ENCODE measurements at places on chromosomes 5 and 9.

DNA sequence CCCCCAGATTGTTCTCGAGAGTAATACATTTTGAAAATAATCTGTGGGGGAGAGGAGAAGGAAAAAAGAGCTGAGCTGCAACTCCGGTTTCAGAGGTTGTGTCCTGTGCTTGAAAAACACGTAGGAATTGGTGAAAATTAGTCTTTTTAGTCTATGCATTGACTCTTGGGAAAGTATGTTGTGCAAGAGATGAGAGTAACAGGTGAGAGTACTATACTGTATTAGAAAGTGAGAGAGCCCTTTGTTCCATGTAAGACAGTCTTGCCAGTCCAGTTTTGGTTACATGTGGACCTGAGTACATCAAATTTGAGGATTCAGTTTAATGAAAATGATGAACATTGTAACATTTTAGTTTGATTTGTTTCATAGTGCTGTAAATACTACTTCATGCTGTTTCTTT lies 27.8 kb downstream of the ERBIN start:
- no peak for DNase-seq

GRCh38 chr9:136835932-136836904 lies 6.1 kb upstream of the AJM1 start:
- DNase-seq = no peak

DNA sequence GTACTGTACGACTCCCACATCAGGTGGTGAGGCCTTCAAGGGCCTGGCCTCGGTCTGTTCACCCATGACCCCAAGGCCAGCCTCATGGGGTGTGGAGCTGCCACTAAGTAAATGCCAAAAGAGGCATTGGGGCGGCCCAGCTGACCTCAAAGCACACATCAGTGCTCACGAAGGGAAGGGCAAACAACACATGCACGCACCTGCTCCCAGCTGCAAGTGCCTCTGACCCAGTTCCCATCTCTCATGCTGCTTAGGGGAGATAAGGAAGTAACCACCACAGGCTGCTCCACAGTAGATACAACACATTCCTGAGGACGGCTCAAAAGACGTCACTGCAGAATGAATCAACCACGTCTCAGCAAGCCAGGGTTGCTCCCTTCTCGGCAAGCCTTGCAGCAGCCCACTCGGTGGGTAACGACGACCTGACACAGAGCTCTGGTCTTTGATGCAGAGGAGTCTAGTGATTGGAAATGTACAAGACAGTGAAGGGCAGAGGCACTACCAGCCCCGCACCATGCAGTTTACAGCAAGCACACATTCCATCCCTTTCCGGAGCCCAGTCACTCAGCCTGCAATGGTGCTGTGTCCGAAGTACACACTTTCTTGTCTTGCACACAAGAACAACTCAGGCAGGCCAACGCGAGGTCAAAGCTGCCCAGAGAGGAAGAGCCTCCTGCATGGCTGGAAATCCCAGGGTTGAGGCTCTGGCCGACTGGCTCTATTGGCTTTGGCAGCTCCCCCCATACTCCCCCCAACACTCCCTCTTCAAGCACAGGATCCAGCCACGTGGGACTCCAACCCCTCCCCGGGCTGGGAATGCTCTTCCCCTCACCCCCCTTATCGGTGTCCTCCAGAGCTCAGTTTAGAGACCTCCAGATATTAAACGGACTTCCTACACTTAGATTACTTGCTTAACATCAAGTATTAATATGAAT lies 31.8 kb downstream of the FABP6 start:
- no peak for DNase-seq

- DNase-seq = no peak
Observed at GRCh38 chr5:125595095-125595494, 828.1 kb upstream of the GRAMD2B start.

DNA sequence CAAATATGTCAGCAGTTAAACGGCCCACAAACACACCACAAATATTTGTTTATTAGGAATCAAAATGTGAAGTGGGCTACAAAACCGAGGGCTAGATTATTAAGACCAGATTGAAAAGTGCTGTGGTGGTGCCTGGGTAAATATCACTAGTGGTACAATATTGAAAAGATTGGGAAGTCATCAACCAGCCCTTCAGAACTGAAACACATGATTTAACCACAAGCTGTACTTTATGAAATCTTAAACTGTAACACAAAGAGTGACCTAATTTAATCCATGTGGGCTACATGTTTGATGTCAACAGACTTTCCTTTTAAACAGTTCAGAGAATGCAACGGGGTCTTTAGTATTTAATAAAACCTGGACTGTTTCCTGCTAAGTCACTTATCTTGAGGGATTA lies 182.3 kb downstream of the SPATA31D1 start:
- no peak for DNase-seq

- no peak for DNase-seq
Observed at GRCh38 chr5:127909066-127909465, 174.5 kb upstream of the SLC12A2 start.

GRCh38 chr5:98402130-98402529 lies 371.3 kb upstream of the RGMB start:
- no peak for DNase-seq

DNA sequence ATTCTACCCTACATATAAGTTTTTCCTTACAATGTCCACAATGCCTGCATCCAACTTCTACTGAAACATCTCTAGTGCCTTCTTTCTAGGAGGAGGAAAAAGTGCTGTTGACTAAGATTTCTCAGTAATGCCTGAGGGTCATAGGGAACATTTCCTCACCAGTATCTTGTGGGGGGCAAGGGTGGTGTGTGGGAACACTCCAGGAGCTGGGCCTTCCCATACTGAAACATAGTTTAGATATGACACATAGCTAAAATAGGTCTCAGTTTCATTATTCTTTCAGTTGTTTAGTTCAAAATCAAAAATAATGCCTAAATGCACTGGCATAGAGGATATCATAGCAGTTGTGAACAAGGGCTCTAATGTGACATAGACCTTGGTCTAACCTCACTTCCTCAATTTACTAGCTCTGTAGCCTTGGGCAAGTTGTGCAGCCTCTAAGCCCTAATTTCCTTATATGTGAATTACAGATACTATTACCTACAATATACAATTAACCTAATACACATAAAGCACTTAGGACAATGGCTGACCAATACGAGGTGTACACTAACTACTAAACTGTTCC lies 66.1 kb downstream of the HAPLN1 start:
- no peak for DNase-seq

GRCh38 chr9:121071370-121071755 lies 3.4 kb upstream of the CNTRL start:
- no peak for DNase-seq

DNA sequence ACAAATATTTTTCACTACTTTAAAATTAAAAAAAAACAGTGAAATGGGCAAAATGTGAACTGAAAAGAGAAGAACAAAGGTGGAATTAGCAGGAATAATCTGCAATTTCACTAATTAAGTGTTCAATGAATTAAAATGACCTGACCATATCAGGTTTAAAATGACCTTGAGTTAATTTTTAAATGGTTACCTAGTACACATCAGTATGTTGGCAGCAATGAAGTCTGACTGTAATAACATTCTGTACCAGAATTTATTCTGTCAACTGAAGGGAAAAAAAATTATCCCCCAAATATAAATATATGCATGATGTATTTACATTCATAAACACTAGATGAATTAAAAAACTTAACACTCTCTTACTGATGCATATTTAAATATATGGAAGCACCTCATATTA lies 165.6 kb downstream of the RFX3 start:
- DNase-seq = no peak

DNA sequence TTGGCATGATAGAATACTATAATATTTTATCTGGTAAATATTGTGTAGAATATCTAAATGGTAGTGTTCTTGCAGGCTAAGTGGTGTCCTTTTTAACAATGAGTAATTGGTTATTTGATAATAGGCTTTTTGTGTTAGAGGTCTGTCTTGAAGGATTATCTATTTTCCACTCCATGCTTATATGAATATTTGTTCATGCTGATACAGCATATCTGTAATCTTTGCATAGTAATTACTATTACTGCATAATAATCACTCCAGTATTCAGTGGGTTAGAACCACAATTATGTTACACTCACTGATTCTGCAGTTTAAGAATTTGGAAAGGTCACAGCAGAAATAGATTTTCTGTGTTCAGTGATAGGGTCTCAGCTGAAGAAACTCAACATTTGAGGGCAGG lies 1229.9 kb downstream of the MAT2B start:
- no peak for DNase-seq

- DNase-seq = no peak
Observed at GRCh38 chr9:4196886-4197285, 103.0 kb downstream of the GLIS3 start.

DNA sequence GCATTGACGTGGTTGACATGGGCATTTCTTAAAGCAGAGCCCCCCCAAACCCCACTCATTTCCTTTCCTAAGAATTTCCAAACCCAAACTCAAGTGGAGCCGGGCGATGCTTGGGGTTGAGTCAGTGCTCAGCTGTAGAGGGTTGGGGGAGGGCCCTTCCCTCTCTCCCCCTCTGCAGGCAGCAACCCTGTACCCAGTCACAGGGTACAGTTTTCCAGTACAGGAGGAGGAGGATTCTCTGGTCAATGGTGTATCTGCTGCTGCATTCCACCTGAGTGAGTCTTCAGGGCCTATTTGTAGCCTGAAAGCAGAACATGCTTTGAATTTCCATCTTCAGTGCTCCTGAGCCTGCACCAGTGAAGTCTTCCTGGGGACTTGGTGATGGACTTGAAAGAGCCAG lies 55.8 kb downstream of the ENTREP1 start:
- DNase-seq = no peak

DNA sequence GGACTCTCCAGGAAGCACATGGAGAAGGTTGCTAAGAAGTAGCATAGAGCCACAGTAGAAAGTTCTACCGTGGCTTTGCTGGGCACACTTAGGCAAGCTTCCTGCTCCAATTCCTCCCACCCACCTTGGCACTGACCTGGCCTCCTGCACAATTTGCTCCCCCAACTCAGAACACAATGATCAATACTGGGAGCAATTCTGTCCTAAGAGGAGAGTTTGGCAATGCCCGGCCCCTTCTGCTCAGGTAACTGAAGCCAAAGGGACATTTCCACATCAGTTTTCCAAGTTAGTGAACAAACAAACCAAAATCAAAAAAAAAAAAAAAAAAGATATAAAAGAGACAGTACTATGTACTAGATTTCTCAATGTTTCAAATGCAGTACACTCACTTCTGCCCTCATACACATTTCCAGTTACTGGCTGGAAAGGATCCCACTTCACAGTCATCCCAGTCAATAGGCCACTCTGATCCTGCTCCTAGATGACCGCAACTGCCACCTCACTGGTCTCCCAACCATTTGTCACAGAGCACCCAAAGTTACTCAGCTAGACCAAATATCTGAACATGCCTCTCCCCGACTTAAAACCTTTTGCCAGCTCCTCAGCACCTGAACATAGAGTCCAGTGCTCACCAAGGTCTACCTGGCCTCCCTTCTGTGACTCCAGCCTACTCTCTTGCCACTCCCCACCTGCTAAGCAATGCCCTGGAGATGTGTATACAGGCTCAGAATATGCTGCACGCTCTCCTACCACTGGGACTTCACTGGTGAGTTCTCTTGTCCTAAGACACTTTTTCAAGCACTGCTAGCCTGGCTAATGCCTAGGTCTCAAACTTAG lies 21.3 kb downstream of the ABCA1 start:
- no peak for DNase-seq
